ENCODE measurements at places on chromosomes 3 and 15.

- DNase-seq: no peak
Observed at GRCh38 chr3:123423806-123424205, 25.1 kb downstream of the ADCY5 start.

GRCh38 chr3:157127831-157128767 lies 31.8 kb downstream of the CCNL1 start:
- peak; percentile 53 for DNase-seq

- no peak for DNase-seq
Observed at GRCh38 chr3:194879991-194880939, 194.6 kb downstream of the FAM43A start.

- no peak for DNase-seq
Observed at GRCh38 chr3:52521881-52522650, 11.6 kb downstream of the NT5DC2 start.

GRCh38 chr3:47163169-47164006 lies 525 bp downstream of the SETD2 start:
- peak; percentile 9 for DNase-seq

DNA sequence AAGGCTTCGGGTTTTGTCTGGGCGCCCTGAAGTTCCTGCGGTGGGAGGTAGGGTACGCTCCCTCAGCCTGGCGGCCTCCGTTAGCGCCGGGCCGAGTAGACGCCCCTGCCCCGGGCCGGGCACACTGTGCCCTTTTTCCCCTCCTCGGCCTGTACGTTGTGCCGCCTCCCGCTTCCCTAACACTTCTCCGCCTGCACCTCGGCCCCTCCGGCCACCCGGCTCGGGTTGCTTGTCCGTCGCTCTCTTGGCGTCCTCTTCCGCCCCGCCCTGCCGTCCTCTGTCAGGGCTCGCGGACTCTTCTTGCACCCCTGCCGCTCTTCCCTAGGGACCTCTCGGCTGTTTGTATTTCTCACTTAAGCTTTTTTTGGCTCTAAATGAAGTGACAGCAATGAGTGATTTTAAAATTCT lies 384 bp downstream of the KNL1 start:
- DNase-seq: no peak
